ENCODE measurements at places on chromosomes 6 and 20. TPM values are rescaled to one million over a fixed set of nuclear protein-coding genes. Genes with fewer than 3 reads are reported as not detected.

DNA sequence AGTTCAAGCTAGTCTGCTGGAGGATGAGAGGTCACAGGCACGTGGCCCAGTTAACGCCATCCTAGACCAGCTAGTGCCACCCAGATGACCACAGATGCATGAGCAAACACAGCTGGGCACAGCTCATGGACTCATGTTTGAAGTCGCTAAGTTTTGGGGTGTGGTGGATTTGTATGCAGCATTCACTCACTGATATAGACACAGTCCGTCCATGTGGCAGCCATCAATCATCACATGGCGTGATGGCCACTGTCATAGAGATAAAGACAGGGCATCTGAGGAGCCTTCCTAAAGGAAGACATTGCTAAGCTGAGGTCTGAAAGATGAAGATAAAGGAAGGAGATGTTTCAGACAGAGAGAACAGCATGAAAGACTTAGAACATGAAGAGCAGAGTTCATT is 154.4 kb upstream of the JAG1 start:
- DNase-seq: no peak

DNA sequence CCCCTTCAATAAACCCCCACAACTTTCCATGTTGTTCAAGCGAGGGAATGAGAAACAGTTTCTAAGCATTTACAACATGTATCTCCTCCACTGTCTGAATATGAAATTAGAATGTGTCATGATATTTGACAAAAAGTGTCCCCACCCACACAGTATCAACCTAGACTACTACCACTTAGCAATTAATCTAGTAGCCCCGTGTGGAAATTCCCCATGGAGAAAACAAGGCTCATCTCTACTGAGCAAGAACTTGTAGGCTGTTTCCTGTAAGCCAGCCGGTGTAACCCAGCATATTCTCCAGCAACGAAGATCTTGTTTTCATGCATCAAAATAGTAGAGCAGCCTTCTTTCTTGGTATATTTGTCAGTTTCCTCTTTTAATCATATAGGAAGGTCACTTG is 115.0 kb downstream of the IRF4 start:
- DNase-seq: no peak

The HLA-DPA1 gene
- 31.2 TPM for total RNA-seq

DNA sequence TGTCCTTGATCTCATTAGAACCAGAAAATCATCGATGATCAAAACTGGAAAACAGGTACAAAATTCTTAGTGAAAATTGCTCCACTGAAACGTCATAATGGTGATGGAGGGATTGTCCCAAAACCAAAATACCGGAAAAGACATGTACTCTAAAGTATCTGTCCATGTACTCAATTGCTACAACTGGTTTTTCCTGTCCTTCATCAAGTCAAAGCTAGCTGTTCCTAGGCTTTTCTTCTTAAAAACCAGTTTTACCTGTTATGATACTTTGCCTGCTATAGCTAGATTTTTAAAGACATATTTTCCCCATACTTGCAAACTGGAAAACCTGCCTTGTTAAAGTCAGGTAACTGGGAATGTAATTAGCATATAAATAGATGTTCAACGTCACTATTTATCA is 50.5 kb upstream of the LRRC1 start:
- DNase-seq: no peak
